Sciatic nerve (tissue), 2 donors: ENCODE measurements at places on chromosomes 16 and 17.

GRCh38 chr17:6286233-6286632 lies 148.7 kb downstream of the AIPL1 start:
- no peak for DNase-seq

DNA sequence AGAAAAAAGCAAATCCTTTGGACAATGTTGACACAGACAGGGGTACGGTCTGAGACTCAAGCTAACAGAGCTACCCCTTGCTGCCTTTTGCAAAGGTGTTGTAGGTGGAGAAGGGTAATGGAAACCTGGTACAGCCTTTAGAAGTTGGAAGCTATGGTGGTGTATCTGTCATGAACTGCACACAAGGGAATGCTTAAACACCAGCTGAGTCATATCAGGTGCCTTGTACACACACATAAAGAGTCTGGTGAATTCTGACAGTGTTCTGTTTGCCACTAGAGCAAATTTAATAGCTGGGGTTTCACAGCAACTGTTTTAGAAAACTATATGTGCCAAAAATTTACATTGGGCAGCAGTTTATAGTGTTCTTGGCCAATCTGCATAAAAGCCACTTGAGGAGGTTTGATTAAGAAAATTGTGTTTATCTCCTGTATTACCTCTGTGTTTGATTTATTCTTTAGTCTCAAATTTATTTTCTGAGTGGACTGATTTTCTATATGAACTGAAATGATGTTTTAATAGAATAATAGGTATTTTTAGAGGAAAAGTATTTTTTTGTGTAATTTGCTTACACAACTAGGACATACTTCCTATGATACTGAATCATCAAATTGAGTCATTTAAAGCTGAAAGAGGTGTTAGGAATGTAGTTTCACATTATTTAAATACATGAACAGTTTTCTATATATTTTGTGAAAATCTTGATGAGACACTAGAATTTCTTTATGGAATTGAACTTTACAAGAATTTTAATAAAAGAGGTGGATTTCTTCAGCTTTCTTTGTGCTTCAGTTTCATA lies 136.9 kb downstream of the MAP2K6 start:
- no peak for DNase-seq

- DNase-seq = no peak
These were observed 73.6 kb downstream of the KCNJ2 start for GRCh38 chr17:70242781-70243437.

DNA sequence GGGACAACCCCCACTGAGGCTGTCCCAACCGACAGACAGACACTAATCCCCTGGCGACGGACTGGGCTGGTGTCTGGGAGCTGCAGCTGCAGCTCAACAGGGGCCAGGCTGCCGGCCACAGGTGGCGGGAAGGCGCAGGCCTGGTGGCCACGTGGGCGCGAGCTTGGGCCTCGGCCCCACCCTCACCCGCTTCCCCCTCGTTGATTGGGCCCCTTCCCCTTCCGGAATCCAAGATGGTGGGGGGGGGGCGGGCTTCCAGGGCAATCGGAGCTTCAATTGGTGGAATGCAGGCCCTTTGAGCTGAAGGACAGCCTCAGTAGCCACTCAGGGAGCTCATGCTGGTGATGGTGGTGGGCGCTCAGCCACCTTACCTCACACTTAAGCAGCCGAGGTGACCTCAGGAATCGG lies 8.7 kb upstream of the TBX4 start:
- no peak for DNase-seq

GRCh38 chr17:77723909-77724875 lies 234.3 kb upstream of the TNRC6C start:
- peak; percentile 31 for DNase-seq
